ENCODE measurements at places on chromosomes 2 and 18.

DNA sequence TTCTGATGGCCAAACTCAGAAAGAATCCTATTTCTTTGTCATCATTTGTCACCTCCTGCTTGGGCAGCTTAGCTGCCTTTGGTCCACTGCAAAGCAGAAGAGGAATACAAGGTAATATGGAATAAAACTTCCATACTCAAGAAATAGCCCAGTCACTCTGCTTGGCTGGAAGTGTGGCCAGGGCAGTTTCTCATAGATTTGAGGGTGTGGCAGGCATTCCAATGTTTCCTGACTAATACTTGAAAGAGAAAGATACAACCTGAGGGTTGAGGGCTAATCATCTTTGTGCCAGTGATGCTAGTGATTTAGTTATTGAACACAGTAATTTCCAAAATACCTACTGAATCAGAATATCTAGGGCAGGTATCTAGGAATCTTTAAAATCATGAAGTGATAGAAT, 83.1 kb downstream of the FAM161A start:
- peak; percentile 89 for DNase-seq

DNA sequence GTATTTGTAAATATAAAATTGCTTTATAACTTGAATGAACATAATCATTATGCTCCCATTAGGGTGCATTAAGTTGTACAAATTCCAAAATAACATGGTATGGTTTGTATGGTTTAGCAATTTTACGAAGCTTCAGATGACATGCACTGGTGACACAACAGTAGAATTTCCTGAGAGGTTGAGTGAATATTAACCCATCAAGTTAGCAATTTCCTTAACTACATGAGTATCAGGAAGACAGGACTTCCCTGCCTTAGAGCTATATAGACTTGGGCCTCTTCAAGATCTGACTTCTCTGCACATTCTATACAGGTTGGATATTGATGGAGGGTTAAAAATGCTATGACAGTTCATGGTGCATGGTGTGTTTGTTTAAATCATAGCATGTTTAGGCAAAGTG, 60.2 kb downstream of the ZC3H6 start:
- DNase-seq: no peak

DNA sequence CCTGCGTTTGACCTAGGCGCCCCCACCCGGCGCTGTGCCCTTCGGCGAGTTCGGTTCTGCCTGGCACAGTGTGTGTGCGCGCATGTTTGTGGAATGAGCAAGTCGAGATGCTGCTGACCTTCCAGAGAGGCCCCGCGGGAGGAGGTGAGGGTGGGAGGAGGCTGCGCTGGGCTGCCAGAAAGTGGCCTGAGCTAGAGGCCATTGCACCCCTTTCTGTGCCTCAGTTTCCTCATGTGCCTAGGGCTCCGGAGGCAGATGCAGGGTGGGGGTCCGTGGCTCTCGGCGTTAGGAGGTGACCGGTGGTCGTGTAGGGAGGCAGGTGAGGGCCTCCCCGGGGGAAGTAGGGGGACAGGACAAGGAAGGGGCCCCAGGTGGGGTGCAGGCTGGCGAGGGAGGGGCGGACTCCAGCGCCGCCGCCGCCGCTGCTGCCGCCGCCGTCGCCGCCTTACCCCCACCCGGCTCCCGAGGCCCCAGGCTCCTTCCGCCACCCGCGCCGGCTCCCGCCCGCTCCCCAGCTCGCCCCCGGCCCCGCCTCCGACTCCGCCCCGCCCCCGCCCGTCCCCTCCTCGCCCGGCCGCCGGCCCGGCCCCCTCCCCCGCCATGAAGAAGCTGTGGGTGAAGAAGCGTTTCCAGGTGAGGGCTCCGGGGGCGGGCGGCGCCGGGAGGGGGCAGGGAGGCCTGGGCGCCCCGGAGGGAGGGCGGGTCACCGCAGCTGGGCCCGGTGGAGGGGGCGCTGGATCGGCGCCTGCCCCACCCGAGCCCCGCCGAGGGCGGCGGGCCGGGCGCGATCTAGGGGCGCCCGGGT, 7.0 kb downstream of the SPEG start:
- DNase-seq: peak; percentile 64

- DNase-seq: no peak
Measured at GRCh38 chr2:239662413-239663120, 261.7 kb upstream of the HDAC4 start.

GRCh38 chr2:239806758-239807434, 218.2 kb downstream of the NDUFA10 start:
- no peak for DNase-seq

DNA sequence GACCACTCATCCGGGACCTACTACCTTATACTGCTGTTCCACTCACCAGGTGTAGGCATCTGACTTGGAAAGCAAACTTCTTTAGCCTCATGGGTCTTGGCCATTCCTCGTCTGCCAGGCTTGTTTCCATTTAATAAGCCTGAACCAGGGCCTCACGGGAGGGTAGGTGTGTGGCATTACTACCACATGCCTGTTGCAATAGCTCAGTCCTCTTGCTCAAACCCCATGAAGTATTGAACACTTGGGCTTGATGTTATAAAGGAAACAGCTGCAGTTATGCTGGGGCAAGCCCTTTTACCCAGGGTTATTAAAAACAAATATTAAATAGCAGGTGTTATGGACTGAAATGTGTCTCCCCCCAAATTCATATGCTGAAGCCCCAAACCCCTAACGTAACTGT, 21.2 kb downstream of the MRPL44 start:
- DNase-seq: no peak

- no peak for DNase-seq
Measured at GRCh38 chr18:5519448-5520298, 24.1 kb downstream of the EPB41L3 start.

GRCh38 chr2:385061-385460, 97.2 kb upstream of the ALKAL2 start:
- no peak for DNase-seq

GRCh38 chr2:158043181-158043948, 58.3 kb upstream of the UPP2 start:
- no peak for DNase-seq

GRCh38 chr2:234169674-234170073, 119.2 kb downstream of the SPP2 start:
- DNase-seq: no peak

- DNase-seq: no peak
Measured at GRCh38 chr2:134360745-134361487, 107.0 kb downstream of the MGAT5 start.

DNA sequence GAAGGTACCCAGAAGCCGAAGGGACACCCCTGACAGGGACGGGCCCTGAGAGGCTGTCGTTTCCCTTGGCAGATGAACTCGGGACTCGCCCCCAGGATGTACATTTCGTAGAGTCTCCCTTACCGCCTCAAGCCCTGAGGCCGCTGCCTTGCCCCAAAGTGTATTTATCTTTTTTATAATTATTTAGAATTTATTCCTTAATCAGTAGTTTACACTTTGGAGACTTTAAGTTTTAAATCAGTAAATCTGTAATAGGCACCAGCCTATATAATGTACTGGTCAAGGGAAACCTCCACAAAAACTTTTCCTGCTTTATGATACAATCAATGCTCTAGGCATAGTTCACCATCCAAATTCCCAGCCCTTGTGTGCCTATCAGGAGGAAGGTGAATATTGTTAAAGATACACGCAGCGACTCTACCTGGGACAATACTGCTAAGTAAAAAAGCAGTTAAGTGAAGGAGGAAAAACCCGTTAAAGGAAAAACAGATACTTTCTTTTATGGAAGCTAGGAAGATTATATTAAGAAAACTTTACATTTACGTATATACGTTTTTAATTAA, 848 bp downstream of the VRK2 start:
- DNase-seq: peak; percentile 29

- DNase-seq: no peak
Measured at GRCh38 chr18:57793302-57793986, 9.7 kb downstream of the ATP8B1 start.

DNA sequence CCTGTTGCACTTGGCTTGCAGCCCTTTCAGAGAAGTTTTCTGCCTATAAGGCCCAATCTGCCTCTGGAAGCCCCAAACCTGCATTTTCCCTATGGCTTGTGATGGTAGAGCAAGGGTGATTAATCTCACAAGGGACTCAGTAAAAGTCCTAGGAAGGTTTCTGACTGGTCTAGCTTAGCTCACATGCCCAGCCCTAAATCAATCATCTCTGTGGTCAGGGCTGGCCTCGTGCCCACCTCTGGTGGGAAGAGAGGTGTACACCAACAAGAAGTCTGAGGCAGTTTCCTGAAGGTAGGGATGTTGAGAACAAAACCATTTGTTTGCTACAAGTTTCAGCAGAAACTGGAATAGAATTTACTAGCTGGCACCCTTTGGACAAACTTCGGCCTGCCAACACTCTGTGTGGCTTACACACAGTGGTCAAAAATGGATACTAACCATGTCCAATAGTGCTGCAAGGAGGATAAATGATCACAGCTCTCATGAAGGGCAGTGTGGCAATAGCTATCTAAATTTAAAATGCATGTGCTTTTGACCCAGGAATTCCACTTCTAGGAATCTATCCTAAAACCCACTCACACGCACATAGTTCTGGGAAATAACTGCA, 96.4 kb downstream of the EN1 start:
- no peak for DNase-seq

Data from A549 (cell line).